ENCODE measurements at places on chromosomes 3 and 15.

DNA sequence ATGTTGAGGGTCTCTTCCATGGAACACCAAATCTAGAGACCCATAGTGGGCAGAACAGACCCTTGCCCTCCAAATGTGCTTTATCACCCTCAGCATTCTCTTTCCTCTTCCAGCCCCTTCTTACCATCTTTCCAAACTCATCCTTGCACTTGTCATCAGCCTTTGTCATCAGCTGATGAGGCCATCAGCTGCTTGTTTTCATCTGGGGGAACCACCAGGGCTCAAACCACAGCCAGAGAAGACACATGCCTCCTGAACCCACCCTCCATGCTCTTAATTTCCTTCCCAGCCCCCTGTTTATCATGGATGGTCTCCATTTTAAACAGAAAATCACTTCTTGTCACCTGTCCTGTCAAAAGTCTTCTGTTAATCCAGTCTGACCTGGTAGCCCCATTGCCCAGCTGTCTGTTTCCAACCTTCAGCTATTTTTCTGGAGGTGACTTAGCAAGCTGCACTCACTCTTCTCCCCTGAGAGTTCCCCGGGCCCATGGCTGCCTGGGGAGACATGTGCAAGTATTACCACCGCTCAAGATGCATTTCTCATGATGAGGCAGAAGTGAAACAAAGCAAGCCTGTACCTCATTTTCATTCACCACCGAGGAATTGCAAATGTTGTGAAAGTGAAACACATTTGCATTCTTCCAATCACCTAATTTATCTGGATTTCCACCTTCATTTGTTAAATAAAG, 14.7 kb upstream of the SYNM start:
- peak; percentile 87 for DNase-seq

DNA sequence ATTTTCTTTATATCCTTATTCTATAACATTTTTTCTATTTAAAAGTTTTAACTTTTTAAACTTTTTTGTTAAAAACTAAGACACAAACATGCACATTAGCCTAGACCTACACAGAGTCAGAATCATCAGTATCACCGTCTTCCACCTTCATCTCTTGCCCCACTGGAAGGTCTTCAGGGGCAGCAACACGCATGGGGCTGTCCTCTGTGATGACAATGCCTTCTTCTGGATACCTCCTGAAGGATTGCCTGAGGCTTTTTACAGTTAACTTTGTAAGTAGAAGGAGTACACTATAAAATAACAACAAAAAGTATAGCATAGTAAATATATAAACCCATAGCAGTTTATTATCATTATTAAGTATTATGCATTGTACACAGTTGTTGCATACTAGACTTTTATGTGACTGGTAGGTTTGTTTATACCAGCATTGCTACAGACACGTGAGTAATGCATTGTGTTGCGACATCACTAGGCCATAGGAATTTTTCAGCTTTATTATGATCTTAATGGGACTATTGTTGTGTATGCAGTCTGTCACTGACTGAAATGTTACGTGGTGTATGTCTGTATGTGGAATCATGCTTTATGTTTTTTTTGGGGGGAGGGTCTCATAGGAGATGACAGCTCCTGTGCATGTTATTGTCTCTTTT, 18.2 kb downstream of the ATP1B3 start:
- DNase-seq, result no peak

GRCh38 chr15:75368689-75369239, 357 bp upstream of the MAN2C1 start:
- no peak for DNase-seq

GRCh38 chr3:171334465-171334811, 125.8 kb downstream of the TNIK start:
- no peak for DNase-seq

DNA sequence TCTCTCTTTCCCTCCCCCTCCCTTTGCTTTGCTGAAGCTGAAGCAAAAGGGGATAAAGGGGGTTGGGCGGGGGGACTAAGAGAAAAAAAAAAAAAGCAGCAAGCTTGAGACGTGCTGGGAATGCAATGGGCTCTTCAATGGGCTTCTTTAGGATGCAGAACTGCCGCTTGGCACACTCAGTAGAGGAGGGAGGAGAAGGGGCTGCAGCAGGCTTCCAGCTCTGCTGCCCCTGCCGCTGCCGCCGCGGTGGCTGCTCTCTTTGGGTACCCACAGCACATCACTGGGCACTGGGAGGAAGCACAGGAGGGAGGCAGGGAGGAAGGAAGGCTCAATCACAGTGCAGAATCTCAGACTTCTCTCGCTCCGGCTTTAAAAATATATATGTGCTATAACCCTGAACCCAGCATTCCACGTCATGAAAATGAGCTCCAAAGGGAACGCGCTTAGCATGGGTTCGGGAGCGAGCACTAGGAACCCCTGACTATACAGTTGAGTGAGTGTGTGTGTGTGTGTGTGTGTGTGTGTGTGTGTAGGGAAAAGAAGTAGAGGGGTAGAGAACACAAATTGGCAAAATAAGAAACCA, 3.5 kb downstream of the SLITRK3 start:
- DNase-seq, result no peak

GRCh38 chr3:47578119-47578632, 489 bp downstream of the CSPG5 start:
- no peak for DNase-seq

DNA sequence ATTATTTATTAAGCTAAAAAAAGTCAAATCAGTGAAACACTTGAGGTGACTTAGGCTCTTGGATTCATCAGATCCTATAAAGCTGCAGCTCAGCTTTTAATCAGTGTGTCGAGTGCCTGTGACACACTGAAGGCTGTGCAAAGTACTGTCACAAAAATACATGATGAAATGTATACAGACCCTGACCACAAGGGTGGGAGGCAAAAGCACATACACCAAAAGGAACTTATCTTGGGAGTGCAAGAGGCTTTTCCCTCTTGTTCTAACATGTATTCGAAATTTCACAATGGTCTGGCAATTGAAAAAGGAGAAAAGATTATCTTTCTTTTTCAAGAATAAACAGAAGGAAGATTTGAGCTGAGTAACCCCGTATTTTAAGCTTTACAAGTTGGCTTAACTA, 35.9 kb downstream of the VGLL4 start:
- no peak for DNase-seq

- no peak for DNase-seq
Observed at GRCh38 chr3:174424656-174425055, 434.5 kb upstream of the NAALADL2 start.

GRCh38 chr15:34025252-34025651, 13.8 kb downstream of the AVEN start:
- no peak for DNase-seq

- no peak for DNase-seq
Observed at GRCh38 chr3:64102147-64102546, 78.9 kb upstream of the PSMD6 start.

DNA sequence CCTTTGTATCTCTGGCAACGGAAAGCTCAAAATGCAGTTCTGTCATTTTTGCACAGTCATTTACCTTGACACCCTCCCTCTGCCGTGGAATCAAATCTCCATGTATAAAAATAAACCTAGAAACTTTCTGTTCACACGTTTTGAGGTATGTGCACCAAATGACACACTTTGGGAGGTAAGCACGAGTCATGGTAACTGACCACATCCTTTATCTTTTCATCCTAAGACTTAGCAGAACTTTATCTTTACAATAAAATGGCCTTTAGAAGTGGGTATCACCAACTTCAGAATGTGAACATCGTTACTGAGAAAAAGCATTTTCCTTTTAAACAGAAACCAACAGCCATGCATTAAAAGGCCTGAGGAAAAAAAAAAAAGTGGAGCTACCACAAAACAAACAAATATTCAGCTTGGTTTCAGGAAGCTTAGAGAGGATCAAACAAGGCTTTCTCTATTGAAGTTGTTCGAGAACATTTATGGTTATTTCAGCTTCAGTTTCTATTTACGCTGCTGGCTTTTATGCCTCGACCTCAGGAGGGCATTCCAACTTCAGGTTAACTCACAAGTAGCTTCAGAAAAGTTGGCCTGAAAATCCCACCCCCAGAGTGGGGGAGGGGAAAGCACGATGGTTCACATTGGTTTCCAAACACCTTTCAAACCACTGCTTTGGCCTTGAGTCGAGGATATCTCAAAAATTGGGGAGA, 171.1 kb upstream of the ICE2 start:
- DNase-seq, result no peak

- no peak for DNase-seq
Observed at GRCh38 chr3:46957092-46957820, 19.3 kb downstream of the CCDC12 start.

GRCh38 chr3:183792976-183793375, 32.4 kb downstream of the MAP6D1 start:
- no peak for DNase-seq

- DNase-seq, result no peak
Observed at GRCh38 chr3:138007898-138008297, 2.1 kb upstream of the CLDN18 start.

- no peak for DNase-seq
Observed at GRCh38 chr15:66723826-66724731, 22.0 kb downstream of the SMAD6 start.

DNA sequence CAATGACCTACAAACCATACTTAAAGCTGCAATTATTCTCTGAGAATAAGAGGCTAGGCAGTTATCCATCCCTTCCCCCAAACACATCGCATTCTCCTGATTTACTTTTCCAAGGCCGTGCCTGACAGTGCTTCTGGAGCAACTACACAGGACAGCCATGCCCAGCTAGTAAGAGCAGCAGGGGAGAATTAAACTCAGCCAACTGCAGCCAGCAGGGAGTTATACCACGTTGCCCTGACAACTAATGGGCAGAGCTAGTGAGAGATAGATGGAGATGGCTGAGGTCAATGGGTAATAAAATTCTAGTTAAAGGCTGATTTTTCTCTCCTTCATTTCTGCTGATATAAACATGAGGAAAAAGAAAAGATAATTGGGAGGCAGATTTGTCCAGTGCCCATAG, 193.8 kb upstream of the PPP2R3A start:
- DNase-seq, result no peak

DNA sequence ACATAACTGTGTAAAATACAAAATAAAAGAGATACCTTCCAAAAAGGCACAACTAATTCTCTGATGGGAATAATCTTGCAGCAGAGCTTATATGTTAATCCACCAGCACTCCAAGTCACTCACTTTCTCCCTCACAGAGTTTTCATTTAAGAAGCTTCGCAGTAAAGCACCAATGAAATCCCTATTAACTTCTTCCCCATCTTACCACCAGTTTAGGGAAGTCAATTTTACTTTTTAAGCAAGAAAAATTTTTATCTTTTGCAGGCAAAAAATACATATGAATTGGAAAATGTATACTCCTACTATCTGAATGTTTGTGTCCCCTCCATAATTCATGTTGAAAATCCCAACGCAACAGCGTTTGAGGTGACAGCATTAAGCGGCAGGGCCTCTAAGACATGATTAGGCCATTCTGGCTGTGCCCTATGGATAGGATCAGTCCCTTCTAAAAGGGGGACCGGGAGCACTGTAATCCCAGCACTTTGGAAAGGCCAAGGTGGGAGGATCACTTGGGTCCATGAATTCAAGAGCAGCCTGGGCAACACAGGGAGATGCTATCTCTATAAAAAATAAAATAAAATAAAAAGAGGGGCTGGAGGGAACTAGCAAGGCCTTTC, 435.8 kb downstream of the SHQ1 start:
- no peak for DNase-seq

DNA sequence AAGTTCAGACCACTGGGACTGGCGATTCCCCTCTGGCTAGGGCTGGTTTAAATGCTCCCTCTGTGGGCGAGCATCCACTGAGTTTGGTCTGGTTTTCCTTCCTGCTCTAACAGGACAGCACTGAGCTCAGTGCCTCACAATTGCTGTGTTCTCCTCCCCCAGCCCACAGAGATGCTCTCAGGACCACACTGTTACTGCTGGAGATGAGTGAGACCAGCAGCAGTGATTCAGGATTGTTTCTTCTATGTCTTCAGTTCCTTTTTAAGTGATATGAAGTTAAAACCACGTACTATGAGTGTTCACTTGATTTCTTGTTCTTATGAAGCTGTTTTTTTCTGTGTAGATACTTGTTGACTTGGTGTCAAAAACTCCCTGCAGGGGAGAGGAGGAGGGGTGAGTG, 180.4 kb upstream of the COL8A1 start:
- no peak for DNase-seq
